ENCODE measurements at places on chromosomes 2 and 18. TPM values are rescaled to one million over a fixed set of nuclear protein-coding genes. Genes with fewer than 3 reads are reported as not detected.

The APLF gene
- 10.0 TPM for total RNA-seq

The LRP1B gene
- total RNA-seq, result 0.83 TPM

The MALT1 gene
- 40.1 TPM for total RNA-seq

The DNAH7 gene
- total RNA-seq, result 0.08 TPM

The BCL2L11 gene
- total RNA-seq, result 17.2 TPM

The CHCHD5 gene
- total RNA-seq, result 12.4 TPM

The IRS1 gene
- 55.0 TPM for total RNA-seq

The COL4A4 gene
- 0.58 TPM for total RNA-seq

The LIMS1 gene
- total RNA-seq, result 89.3 TPM

The KRTCAP3 gene
- 25.3 TPM for total RNA-seq

The RAPGEF4 gene
- 15.5 TPM for total RNA-seq

The ANKRD30BL gene
- total RNA-seq, result not detected

The LCT gene
- total RNA-seq, result not detected

The DBI gene
- total RNA-seq, result 266 TPM

The SDC1 gene
- total RNA-seq, result 864 TPM

The DYNAP gene
- not detected for total RNA-seq

The RAB17 gene
- 2.0 TPM for total RNA-seq

The ST8SIA5 gene
- not detected for total RNA-seq

The TFCP2L1 gene
- 31.8 TPM for total RNA-seq

DNA sequence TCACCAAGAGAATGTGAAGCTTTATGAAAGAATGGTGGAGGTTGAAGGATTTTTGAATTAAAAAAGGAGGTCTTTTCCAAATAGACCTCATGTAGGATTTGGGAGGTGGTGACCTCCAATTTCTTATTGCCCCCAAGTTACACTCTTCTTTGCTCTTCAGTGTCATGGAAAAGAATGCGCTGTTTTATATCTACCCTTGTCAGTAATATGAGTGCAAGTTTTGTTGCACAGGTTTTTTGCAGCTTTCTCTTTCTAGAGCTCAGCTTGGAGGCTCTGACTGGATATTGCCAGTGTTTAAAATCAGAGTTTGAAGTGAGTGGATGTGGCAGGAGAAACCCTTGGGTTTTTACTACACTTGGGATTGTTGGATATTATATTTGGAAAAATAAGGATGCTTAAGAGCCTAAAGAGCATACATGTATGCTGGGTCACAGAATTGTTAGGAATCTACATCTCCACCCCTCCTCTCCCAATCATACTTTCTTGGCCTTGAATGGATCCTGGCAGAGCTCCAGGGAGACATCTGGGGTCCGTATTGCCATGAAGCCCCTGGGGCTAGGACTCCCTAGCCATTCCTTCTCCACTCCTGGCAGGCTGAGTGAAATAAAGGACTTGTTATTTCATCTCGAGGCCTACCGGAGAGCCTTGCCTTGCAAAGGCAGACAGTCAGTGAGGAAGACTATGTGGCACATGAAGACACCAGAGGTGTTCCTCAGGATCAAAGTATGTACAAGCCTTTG, 43.8 kb downstream of the APOB start:
- no peak for DNase-seq

- DNase-seq, result no peak
Measured at GRCh38 chr2:226622484-226622883, 177.1 kb downstream of the IRS1 start.

GRCh38 chr2:82992968-82993367, 1466.1 kb downstream of the SUCLG1 start:
- no peak for DNase-seq

DNA sequence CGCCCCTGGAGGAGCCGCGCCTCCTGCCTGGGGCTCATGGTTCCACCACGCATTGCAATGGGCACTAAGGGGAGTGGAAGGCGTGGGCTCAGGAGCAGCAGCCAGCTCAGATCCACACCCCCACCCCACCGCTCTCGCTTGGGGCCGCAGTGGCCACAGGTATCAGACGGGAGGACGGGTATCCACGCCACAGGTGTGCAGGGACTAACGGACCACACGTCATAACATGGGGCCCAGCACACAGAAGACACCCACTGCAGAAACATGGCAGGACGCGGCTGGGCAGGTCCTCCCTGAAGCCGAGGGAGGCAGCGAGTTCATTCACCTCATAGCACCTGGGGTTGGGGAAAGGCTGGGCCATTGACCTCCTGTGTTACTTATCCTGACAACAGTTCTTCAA, 13.0 kb downstream of the HDAC4 start:
- no peak for DNase-seq

DNA sequence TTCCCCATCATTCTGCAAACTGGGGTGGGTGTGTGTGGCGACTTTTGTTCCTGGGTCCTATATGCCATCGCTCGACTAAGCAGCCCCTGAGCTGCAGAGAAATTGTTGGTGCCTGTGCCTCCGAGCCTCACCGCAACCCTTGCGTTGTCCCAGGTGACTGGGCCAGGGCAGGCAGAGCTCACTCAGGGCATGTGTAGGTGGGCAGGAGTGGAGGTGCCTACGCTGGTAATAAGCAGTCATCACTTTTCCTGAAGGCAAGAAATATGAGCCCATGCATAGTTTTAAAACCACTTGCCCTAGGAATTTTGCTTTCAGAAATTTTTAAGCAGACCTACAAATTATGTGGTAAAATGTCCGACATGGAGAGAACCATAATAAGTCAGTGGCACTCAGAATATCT, 197.8 kb downstream of the SMAD7 start:
- no peak for DNase-seq

GRCh38 chr2:131145040-131145439, 39.9 kb downstream of the PLEKHB2 start:
- DNase-seq, result no peak

GRCh38 chr2:144593803-144594202, 73.9 kb upstream of the ZEB2 start:
- DNase-seq, result no peak

GRCh38 chr18:69885841-69886531, 61.7 kb downstream of the CD226 start:
- DNase-seq, result no peak

GRCh38 chr18:34660572-34660971, 49.5 kb upstream of the DTNA start:
- DNase-seq, result no peak

DNA sequence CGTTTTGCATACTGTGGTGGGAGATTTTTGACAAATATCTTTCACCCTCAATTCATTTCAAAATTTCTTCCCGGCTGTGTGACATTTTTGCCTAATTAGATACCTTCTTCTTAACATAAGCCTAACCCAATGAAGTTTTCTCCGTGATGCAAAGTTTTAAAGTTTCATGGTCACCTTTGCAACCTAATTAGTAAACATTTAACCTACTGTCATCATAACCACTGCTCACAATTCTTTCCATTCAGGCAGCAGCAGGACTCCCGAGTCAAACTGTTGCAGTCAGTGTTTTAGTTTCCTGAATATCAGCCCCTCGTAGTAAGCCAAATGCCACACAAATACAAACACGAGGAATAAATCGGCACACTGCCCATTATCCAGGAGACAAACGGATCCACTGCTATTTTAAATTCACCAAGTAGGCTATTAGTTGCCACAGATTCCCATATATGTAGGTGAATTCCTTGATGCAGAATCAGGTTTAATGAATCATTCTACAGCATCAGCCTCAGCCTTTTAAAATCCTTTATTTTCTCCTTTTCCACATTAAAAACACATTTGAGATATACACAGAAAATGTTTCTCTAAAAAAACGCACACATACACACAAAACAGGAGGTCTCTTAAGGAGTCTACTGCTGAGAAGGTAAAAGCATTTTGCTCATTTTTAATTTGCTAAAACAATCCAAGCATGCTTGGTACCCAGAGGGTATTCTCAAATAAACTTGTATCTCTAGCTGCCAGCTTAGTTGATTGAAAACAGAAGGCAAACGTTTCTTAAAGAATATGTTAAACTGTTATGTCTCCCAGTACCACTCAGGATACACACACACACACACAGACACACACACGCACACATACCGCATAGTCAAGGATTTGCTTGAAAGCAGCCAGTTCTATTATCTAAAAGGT, 106.5 kb upstream of the KCTD1 start:
- DNase-seq, result no peak

DNA sequence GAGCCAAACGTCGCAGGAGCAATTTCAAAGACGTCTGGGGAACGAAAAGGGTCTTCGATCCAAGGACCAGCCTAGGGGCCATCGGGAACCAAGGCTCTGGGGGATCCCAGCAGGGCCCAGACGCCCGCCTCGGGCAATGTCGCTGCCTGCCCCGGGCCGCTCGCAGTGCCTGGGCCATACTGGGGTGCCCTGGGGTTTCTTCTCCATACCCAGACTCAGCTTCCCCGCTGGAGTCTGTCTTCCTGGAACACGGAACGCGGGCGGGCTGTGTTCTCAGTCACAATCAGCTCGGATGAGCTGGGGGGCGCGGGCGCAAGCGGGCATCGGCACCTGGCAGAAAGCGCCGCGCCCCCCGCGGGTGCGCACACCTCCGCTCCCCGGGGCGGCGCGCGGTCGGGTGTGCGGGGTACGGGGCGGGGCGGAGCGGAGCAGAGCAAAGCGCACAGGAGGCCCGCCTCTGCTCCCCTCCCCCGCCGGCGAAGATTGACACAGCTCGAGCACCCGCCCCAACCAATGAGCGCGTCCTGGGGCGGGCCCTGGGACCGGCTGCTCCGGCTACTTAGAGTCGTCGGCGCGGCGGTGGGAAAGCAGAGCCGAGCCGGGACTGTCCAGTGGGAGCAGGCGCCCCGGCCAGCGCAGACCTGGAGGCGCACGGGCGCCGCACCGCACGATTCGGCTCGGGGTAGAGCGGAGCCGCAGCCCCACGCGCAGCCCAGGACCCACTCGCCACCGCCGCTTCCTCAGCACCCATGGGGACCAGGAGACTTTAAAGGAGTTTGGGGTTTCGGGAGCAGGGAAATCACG, at the start of gene LRATD1:
LRATD1 (plus strand) TSS at position 585 of the 804 bp plus-strand sequence. CDS start 1,263 bp downstream, outside the sequence.
- DNase-seq, result peak; percentile 83

- DNase-seq, result peak; percentile 84
Measured at GRCh38 chr2:120398996-120399888, 53.3 kb downstream of the INHBB start.

DNA sequence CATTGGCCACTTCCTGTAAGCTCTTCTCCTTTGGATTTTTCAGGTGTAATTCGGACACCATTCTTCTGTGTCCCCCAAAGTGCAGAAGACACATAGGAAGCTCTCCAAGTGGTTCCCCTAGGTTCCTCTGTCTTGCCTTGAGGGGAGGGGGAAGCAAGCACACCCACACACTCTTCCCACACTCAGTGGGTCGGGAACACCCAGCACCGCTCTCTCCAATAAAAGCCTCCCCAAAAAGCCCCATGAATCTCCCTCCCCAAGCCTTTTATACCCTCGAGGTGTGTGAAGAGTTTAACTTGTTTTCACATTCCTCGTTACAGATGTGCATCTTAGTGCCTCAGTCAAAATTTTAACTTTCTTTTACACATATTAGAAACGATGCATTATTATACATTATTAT, 9.9 kb upstream of the TMEM237 start:
- DNase-seq, result no peak

DNA sequence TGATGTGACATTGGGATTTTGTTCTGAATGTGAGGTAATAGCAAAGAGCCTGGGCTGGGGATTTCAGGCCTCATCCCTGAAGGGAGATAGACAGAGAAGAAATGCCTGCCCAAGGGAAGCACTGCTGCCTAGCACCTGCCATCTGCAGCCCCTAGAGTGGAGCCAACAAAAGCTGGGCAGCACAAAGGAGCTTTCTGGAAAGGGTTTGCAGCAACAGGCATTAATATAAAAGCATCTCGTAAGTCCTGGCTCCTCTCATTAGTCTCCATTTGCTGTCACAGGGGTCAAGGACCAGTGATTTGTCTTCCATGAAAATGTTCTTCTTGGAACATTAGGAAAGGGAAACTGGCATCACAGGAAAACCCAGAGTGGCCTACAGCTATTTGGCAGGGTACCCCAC, 157.2 kb upstream of the SLC14A2 start:
- DNase-seq, result no peak

GRCh38 chr2:128549646-128550260, 231.1 kb upstream of the HS6ST1 start:
- DNase-seq, result no peak

GRCh38 chr2:97701851-97702465, 11.4 kb upstream of the ZAP70 start:
- no peak for DNase-seq

GRCh38 chr2:121955872-121956271, 200.4 kb downstream of the TSN start:
- DNase-seq, result peak; percentile 70

GRCh38 chr18:12703096-12703567, 290 bp downstream of the PSMG2 start:
- DNase-seq, result no peak

GRCh38 chr2:239625971-239626734, 225.3 kb upstream of the HDAC4 start:
- no peak for DNase-seq

GRCh38 chr2:207405150-207405549, 124.6 kb upstream of the CREB1 start:
- DNase-seq, result no peak

DNA sequence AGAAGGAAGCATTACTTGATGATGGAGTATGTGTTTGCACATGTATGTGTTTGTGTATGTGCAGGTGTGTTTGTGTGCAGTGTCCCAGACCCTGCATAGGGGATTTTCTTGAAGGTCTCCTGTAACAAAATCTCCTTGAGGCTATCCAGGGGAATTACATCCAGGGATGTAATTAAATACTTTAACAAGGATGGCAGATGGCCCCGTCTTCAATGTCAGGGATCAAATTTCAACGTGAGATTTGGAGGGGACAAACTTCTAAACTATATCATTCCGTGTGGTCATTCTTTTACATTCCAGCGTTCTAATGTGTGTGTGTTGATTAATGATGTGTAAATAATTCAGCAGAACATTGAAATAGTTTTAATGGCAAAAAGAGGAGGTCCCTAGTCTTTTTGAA, 3.3 kb downstream of the UGT1A9 start:
- no peak for DNase-seq

GRCh38 chr18:11882636-11883035, 25.5 kb downstream of the MPPE1 start:
- DNase-seq, result no peak

GRCh38 chr18:59681521-59682004, 15.7 kb downstream of the CCBE1 start:
- no peak for DNase-seq

- DNase-seq, result no peak
Measured at GRCh38 chr2:68901199-68901514, 30.0 kb upstream of the BMP10 start.

DNA sequence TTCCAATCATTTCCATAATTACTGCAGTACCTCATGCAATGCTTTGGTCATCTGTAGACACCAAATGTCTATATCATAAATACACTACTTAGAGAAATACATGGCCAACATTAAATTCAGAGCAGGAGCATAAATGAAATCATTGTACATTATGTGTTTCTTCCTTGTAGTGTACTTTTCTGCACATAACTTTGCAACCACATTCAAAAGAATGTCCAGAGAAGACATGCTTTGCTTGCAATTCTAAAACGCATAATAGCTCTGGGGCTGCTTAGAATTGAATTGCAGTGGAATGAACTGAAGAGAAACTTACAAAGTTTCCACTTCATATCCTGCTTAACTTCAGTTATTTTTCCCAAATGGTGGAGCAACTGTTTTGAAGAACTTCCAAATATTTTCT, 664.4 kb downstream of the DSC3 start:
- DNase-seq, result no peak

Data from lower leg skin (tissue), 4 donors.